Small intestine (tissue), 16 donors: ENCODE measurements at places on chromosomes 7 and 10.

DNA sequence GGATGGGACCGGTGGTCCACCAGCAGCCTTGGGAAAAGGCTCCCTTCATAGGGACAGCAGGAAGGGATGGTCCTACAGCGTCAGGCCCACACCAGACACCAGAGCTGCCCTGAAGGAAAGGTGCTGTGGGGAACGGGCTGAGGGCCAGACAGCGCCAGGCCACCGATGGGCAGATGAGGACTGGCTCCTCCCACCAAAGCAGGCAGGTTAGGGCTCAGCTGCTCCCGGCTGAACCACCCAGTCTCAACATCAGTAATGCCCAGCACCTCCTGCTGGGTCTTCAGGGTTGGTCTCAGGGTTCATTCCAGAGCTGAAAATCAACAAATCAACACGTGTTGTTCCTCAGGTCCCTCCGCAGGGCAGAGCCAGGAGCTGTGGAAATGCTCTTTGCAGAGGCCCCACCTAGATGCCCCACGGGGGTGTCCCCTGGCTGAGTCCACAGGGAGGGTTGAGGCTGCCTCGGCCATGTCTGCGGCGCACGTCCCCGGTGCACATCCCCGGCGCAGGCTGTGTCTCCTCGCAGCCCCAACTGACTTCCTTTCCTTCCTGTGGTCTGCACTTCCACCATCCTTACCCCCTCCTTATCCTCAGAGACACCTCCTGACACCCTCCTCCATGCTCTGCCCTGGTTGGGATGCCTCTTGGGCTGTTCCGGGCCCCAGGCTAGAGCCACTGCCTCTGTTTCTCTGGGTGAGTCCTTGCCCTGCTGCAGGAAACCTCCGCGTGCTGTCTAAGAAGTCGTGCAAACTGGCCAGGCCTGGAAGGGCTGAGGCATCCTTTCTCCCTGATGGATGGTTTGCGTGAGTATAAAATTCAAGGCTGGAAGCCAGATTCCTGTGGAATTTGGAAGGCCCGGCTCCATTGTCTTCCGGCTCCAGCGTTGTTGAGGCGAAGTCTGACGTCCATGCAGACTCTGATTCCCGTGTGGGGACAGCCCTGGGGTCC is 32.8 kb upstream of the CFAP46 start:
- no peak for DNase-seq

- no peak for DNase-seq
These were observed 301.5 kb upstream of the CACNA2D1 start for GRCh38 chr7:82745117-82745516.

DNA sequence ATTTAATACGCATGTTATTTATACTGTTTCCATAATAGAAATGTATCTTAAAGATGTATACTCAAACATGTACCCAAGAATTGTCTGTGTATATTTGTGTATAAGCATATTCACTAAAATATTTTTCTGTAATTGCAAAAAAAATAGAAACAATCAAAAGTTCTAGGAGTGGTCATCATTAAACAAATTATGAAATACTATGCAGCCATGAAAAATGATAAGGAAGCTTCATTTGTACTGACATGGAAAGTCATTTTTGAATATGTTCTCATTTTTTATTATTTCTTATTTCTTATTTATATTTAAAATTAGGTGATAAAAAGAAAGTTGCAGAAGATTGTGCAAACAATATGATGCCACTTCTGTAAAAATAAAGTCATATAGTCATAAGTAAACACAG is 400.0 kb upstream of the AUTS2 start:
- no peak for DNase-seq

GRCh38 chr7:155470686-155471638 is 13.0 kb downstream of the EN2 start:
- no peak for DNase-seq

DNA sequence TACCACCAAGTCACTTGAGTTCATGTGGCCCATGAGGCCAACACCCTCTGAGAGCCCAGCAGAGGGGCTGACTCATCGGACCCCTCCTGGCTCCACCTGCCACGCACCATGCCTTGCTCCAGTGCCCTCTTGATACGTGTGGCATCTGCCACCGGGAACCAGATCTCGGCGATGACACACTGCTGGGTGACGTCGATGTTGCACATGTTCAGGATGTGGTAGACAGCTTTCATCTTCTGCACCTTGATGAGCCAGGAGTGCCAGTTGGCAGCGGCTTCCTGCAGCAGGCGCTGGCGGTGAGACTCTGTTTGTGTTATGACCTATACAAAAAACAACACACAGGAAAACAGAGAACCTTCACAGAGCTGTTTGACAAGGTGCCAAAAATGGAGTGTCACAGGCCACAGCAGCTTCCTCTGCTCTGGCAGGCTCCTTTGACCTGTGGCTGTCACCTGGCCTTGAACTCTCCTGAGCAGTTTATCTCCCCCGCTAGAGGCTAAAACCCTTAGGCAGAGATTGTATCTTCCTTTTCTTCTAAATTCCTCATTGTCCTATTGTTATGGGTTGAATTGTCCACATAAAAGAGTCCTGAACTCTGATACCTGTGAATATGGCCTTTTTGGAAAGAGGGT is 45.2 kb upstream of the TMEM213 start:
- peak; percentile 66 for DNase-seq

- no peak for DNase-seq
These were observed 36.6 kb upstream of the SRGN start for GRCh38 chr10:69051303-69051702.

- peak; percentile 13 for DNase-seq
These were observed 59.0 kb upstream of the CHST15 start for GRCh38 chr10:124152139-124153022.

GRCh38 chr7:13945670-13946069 is 43.8 kb downstream of the ETV1 start:
- no peak for DNase-seq
